ENCODE measurements at places on chromosomes 7 and 10. TPM values are rescaled to one million over a fixed set of nuclear protein-coding genes. Genes with fewer than 3 reads are reported as not detected.

DNA sequence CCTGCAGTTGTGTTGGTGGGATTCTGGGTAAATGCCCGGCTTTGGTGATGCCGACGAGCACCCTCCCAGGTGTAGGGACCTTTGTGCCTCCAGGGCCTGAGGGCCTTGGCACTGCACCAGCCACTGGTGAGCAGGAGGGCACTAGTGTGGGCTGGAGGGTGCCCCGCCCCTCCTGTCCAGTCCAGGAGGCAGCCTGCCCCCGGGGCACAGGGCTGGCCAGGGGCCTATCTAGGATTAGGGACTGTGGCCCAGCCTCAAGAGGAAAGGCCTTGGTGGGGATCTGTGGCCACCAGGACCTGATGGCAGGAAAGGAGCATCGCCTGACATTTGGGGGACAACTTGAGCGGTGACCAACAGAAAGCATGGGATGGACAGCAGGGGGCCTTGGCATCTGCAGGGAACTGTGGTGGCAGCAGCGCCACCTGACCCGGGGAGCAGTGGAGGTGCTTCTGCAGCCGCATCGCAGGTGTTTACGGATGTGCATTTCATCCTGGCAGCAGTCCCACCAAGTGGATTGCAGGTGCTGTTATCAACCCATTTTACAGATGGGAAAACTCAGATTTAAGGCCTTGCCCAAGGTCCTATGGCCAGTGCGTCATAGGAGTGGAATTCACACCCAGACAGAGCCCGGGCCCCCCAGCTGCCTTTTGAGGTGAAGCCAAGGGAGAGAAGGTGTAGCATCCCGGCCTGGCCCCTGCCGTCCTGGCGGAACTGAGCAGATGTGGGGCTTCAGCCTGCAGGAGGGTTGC, 11.1 kb downstream of the ZNF316 start:
- H3K4me1 ChIP-seq = no peaks in the 10 kb centered on the region
- H3K27ac ChIP-seq = no peak overlapping the region
- peaks cover 21% of the 10 kb centered on the region for H3K36me3 ChIP-seq
- no peak overlapping the region for H3K4me3 ChIP-seq
- DNase-seq = no peak
- no peaks in the 10 kb centered on the region for H3K27me3 ChIP-seq

Gene EIF4H
- total RNA-seq = 308 TPM

GRCh38 chr7:14507617-14508016, 394.9 kb downstream of the DGKB start:
- H3K4me1 ChIP-seq = no peaks in the 10 kb centered on the region
- DNase-seq = peak; percentile 75
- no peaks in the 10 kb centered on the region for H3K36me3 ChIP-seq
- no peak overlapping the region for H3K27ac ChIP-seq

- no peak overlapping the region for H3K27ac ChIP-seq
- no peaks in the 10 kb centered on the region for H3K27me3 ChIP-seq
- no peaks in the 10 kb centered on the region for H3K36me3 ChIP-seq
- H3K4me3 ChIP-seq = no peak overlapping the region
- peaks cover 7% of the 10 kb centered on the region for H3K4me1 ChIP-seq
Measured at GRCh38 chr10:63114031-63114814, 18.9 kb upstream of the NRBF2 start.

GRCh38 chr10:68406111-68406814, 814 bp downstream of the RUFY2 start:
- no peaks in the 10 kb centered on the region for H3K36me3 ChIP-seq
- peak overlapping the region; percentile 96 for H3K27ac ChIP-seq
- DNase-seq = peak; percentile 50
- no peaks in the 10 kb centered on the region for H3K27me3 ChIP-seq
- H3K4me3 ChIP-seq = peak overlapping the region; percentile 86
- H3K4me1 ChIP-seq = no peaks in the 10 kb centered on the region

Gene NEUROD6
- not detected for total RNA-seq

DNA sequence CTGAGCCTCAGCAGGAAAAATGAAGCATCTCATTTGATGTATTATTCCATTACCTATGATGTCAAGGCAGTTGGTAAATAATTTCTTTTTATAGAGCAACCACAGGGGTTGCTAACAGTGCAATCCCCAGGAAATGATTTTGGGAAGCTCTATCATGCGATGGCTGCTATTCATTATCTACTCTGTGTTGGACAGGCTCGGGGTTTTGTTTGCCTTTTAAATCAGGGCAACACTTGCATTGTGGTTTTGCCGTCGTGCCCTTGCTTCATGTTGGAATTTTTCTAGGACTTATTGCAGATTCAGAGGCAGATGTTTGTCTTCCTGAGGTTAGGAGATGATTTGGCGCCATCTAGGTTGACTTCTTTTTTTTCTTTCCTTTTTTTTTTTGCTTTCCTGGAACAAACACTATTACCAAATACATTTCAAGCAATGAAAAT, 128.4 kb downstream of the BICC1 start:
- DNase-seq = peak; percentile 99
- H3K27ac ChIP-seq = peak overlapping the region; percentile 37
- no peaks in the 10 kb centered on the region for H3K36me3 ChIP-seq
- H3K27me3 ChIP-seq = no peaks in the 10 kb centered on the region
- peaks cover 9% of the 10 kb centered on the region for H3K4me1 ChIP-seq

Gene WNT8B
- not detected for total RNA-seq

GRCh38 chr10:10829576-10829975, 188.1 kb upstream of the CELF2 start:
- H3K4me1 ChIP-seq = peaks cover 10% of the 10 kb centered on the region
- no peak for DNase-seq
- no peak overlapping the region for H3K4me3 ChIP-seq
- no peaks in the 10 kb centered on the region for H3K27me3 ChIP-seq
- peak overlapping the region; percentile 94 for H3K27ac ChIP-seq
- no peaks in the 10 kb centered on the region for H3K36me3 ChIP-seq

Gene PTPRN2
- total RNA-seq = 0.77 TPM

DNA sequence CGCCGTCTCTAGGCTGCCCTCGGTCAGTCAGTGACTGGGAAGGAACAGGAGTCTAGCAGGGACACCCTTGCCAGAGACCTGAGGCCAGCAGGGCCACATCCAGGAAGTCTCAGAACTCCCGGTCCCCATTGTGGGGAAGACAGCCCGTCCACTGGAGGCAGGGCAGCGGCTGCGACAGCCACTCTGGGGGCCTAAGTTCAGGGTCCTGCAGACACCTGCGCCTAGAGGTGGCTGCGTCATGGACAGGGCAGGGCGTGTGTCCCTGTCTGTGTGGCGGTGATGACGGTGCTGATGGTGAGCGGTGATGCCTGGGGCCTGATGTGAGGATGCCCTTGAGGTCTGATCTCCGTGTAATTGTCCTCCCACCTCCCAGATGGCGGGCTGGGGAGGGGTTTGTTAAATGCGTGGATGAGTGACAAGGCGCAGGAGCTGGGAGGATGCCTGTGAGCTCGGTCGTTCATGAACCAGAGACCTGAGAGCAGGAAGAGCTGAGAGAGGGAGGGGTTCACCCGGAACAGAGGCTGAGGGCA, 537.9 kb upstream of the FOXK1 start:
- DNase-seq = no peak
- H3K27me3 ChIP-seq = no peaks in the 10 kb centered on the region
- H3K4me3 ChIP-seq = no peak overlapping the region
- no peaks in the 10 kb centered on the region for H3K4me1 ChIP-seq
- H3K27ac ChIP-seq = no peak overlapping the region

DNA sequence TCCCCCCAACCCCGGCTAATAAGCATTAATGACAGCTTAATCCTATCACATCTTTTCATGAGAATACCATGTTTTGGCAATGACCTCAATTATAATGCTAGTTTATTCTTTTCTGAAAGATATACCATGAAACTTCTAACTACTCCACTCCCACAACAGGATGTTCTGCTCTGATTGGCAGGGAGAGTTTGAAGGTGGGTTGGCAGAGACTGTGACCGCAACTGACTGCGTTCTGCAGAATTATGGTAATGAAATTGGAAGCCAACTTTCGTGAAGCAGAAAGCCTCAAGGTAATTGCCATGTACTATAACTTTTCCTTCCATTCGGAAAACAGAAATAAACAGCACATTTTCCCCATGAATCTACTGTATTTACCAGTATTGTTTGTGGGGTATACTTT, 288.2 kb upstream of the SEMA3D start:
- H3K4me3 ChIP-seq = no peak overlapping the region
- H3K27ac ChIP-seq = no peak overlapping the region
- H3K4me1 ChIP-seq = no peaks in the 10 kb centered on the region
- no peak for DNase-seq
- H3K27me3 ChIP-seq = no peaks in the 10 kb centered on the region
